ENCODE measurements at places on chromosomes 7 and 10.

DNA sequence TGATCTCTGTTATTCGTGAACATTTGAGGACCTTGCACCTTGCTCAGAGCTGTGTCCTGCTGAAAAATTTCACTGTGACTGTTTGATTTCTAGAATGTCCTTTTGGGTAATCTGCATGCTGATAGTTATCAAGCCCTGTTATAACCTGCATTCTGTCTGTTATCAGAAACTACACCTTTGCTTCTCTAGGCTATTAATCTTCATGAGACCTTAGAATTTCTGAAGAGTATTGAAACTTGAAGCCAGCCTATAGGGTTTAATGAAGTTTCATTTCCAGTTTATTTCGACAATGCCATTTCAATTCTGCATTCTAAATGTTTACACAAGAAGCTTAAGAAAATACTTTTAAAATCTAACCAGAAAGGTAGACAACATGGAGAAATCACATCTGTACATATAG, 856.2 kb downstream of the SORCS1 start:
- DNase-seq: no peak

- no peak for DNase-seq
Measured at GRCh38 chr7:80183900-80184685, 49.5 kb downstream of the GNAI1 start.

DNA sequence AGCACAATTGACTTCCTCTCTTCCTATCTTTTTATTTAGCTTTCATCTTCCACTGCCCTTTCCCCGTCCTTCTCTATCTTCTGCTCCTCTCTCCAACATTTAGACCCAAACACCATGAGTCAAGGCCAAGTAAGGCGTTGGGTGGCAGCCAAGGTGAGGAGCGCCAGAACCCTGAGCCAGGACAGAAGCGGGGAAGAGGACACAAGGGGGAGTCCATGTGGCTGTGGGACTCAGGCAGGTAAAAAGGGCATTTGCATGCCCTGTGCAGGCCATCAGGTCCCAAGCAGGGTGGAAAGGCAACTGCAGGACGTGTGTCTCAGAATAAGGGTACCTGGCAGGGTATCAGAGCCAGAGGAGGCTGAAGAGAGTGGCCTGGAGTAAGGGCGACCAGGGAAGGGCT, 192.4 kb upstream of the PFKP start:
- DNase-seq: no peak

- DNase-seq: no peak
Measured at GRCh38 chr7:55526329-55526728, 46.0 kb downstream of the VOPP1 start.

DNA sequence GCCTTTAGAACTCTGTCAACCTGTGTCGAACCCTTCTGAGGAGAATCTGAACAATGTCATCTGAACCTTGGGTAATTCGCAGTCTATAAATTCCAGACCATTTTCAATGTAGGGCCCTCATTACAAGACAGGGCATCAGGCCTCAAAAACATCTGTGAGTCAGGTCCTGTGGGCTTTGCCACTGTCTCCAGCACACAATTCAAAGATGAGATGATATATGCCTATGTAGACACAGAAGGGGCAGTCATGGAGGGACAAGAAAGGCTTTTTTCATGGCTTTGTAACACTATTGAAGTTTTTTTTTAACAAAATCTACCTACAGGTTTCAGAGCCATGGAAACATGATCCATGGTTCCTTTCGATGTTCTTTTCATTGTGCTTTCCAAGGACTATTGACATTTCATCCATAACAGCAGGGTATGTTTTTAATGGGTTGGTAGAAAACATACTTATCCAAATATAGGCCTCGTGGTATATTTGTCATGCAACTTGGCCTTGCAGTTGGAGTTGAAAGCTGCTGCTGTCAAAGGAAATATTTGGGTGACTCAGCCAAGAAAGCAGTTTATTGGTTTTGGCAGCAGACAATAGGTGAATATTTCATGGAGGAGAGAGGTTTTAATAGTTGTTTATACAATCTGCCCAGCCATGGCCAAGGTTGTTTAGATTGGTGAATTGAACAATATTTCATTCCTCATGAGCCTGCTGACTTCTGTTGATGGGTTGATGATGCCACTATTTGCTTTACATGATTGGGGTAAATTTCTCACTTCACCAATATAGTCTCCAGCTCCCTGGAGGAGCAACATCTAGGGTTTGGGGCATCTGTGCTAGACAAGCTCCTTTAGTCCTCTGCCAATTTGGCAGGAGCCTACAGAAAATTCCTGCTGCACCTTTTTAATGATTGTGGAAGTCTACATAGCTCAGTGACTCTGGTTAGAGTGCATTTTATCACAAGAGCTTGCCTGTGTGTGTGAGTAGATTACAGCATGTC, 158.4 kb upstream of the TMEM72 start:
- DNase-seq: peak; percentile 99

DNA sequence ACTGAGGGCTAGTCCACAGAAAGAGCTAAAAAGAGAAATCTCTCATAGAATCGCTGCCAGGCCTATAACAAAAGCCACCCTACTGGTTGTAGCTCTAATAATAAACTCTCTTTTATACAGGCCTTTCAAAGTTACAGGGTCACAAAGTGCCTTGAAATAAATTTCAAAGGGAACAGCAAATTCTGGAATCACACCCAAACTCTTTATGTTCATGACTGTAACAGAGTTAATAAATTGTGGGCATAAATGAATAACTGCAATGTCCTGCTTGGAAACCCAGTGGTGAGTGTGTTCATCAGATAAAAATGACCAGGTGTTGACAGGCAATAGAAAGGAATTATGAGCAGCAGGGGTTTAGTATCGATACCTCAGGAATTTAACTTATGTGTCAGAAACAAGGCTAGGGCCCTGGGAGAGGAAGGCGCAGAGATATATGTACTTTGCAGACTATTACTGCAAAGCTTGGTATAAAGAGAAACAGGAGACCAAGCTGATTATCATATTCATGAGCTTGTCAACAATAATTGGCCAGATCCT, 9.3 kb downstream of the CDC14C start:
- peak; percentile 50 for DNase-seq

DNA sequence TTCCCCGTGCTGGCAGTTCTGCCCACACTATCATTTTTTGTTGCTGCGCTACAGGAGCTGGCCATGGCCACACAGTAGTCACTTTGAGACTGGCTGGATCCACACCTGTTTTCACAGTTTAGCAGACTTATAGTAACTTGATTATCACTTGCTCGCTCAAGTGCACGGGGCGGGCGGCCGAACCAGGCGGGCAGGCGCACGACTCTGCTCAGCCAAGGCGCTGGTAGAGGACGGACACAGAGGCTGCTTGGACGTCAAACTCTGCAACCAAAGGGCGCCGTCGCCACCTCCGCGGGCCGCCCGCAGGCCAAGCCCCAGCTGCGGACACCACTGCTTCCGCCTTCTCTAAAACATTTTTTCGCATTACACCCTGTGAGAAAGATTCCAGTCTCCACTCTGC, 38.4 kb upstream of the PHYHIPL start:
- DNase-seq: no peak

GRCh38 chr7:7977774-7978173, 9.2 kb downstream of the GLCCI1 start:
- DNase-seq: no peak

Data from fibroblast of skin of right quadriceps (primary cell).